ENCODE measurements at places on chromosomes 16 and 17.

DNA sequence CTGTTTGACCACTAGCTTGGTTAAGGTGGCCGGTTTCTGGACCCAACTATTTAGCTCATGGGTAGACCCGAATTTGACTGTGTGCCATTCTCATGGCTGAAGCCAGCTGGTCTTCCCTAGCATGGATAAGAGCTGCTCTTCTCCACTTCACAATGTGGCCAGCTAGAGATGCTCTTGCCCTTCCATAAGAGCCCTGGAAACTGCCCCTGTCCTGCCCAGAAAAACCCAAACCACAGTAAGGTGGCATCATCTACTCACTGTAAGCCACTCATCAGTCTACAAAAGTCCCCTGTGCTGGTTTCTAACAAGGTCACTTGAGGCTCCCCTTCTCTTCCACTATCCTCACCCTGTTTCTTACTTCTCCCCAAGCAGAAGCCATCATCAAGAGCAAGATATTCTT, 165.1 kb downstream of the HS3ST2 start:
- DNase-seq, result no peak

- DNase-seq, result peak; percentile 1
Observed at GRCh38 chr16:31568577-31569359, 41.1 kb downstream of the AHSP start.

- DNase-seq, result no peak
Observed at GRCh38 chr17:53227111-53227510, 595.6 kb upstream of the KIF2B start.

GRCh38 chr16:10280262-10281170, 98.3 kb upstream of the GRIN2A start:
- DNase-seq, result no peak

DNA sequence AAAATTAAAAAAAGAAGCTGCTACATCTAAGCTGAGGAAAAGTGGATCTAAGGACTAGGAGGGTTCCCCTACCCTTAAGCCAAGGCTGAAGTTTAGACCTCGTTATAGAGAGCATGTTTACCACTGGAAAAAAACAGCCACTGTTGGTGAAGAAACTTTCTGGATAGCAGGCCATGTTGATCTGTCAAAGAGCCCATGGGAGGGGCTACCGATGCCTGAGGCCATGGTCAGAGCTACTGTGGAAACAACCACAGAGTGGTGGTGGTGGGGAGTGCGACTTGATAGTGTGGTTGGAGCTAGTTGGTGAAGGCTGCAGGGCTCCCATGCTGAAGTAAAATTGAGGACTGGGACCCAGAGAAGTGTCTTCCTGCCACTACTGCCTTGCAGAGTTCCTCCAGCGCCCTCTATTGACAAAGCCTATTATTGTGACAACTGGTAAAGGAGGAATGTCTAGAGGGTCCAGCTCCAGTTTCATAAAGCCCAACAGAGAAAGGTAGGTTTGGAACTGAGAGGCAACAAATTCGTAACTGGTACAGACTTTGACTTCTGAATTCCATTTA, 12.7 kb upstream of the FAM20A start:
- peak; percentile 85 for DNase-seq

Data from inflammatory macrophage treated with lipopolysaccharide for 4 hours (primary cell).